Aorta (tissue), 5 donors: ENCODE measurements at places on chromosomes 7 and 10.

GRCh38 chr7:23898619-23899018 lies 188.6 kb downstream of the STK31 start:
- DNase-seq: no peak

DNA sequence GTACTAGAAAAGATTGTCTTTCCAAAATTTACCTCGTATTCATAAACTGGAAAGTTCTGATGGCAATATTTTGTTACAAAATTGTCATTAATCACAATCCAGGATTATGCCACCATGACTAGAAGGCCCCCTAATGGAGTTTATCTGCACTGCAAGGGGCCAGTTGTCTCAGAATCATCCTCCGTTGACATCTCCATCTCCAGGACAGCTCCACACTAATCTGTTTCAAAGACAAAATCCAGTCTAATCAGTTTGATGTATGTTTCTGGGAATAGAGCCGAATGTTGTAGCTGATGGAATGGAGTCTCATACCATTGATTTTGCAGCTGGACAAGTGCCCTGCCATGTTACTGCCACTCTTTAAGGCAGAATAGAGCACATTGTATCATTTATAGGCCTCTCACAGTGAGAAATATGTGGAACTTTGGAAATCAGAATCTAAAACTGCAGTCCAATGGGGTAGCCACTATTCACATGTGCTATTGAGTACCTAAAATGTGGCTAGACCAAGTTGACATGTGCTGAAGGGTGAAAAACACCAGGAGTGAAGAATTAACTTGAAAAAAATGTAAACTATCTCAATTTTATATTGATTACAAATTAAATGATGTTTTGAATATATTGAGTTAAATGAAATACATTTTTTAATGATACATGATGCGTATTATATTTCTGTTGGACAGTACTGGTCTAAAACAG lies 38.3 kb upstream of the TOMM7 start:
- no peak for DNase-seq

DNA sequence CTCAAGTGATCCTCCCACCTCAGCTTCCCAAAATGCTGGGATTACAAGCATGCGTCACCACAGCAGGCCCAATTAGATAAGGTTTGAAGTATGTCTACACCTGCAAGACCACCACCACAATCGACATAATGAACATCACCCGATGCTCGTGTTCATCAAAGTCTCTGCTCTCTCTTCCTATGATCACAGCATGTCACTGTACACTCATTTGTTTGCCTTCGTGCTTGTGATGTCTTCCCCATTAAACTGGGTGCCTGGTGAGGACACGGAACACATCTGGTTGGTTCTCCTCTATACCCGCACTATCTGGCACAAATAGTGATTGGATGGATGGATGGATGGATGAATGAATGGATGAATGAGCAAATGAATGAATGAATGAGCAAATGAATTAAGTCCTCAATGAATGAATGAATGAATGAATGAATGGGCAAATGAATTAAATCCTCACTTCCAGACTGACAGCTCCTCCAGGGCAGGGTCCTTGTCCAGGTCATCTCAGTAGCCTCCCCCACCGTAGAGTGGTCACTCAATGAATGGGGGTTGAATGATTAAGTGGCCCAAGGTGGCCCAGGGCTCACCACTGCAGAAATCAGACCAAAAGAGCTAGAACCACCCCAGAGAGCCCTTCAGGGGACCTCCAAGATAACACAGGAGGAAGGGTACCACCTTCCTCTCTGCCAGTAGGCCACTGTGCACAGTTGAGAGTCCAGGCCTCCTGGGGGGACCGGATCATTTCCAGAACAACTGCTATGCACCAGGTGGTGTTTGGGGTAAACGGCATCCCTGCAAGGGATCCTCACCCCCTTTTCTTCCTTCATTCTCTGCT lies 101.9 kb upstream of the TNRC18 start:
- DNase-seq: no peak

DNA sequence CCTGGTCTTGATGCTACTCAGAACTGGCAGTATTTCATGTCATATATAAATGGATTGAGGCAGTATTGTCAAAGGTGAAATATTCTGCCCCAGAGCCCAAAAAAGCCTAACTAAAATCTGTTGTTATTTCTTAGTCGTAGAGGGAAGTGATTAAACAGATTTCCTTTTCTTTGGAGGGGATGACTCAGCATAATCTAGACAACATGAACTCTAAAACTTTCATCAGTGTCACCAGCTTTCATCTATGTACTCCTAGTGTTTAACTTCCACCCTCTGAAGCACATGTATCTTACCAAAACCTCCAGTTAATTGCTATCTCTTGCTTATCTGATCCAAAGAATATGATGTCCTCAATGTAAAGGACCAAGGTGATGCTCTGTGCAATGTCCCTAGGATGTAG lies 97.1 kb upstream of the ARID5B start:
- no peak for DNase-seq

DNA sequence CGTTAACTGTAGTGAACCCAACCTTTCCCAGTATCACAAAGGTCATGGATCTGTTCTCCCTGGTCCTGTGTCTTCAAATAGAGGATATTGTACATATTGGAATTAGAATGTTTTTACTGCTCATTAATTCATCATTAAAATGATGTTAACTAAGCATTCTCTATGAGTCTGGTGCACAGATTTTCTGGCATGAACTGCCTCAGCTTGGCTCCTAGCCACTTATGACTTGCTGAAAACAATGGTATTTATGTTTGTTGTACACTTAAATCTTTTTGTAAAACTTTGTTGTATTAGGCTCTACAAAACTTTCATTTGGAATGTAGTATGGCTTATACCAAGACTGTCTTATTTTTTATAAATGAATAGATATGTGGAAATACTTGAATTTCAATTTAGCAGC lies 329.4 kb downstream of the TFEC start:
- no peak for DNase-seq

GRCh38 chr7:75813084-75813483 lies 522 bp downstream of the CCL24 start:
- no peak for DNase-seq

GRCh38 chr10:30840395-30841050 lies 191.1 kb downstream of the ZNF438 start:
- DNase-seq: no peak

- DNase-seq: no peak
These were observed 110.8 kb downstream of the REEP3 start for GRCh38 chr10:63631991-63632390.

DNA sequence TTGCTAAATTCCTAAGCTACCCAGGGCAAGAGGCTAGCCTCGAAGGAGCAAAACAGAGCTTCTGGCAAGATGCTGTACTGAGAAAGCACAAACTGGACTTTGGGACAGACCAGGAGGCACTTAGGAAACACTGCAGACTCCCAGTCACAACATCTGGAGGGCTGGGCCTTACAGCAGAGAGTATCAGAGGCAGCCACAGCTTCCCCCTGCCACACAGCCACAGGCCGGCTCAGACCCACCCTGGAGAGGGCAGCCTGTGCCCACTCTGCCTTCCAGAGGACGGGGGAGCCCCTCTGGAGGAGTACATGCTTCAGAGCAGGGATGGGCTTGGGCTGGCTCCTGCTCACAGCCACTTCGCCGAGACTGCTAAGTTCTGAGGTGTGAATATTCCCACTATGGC lies 17.4 kb downstream of the ESYT2 start:
- no peak for DNase-seq

DNA sequence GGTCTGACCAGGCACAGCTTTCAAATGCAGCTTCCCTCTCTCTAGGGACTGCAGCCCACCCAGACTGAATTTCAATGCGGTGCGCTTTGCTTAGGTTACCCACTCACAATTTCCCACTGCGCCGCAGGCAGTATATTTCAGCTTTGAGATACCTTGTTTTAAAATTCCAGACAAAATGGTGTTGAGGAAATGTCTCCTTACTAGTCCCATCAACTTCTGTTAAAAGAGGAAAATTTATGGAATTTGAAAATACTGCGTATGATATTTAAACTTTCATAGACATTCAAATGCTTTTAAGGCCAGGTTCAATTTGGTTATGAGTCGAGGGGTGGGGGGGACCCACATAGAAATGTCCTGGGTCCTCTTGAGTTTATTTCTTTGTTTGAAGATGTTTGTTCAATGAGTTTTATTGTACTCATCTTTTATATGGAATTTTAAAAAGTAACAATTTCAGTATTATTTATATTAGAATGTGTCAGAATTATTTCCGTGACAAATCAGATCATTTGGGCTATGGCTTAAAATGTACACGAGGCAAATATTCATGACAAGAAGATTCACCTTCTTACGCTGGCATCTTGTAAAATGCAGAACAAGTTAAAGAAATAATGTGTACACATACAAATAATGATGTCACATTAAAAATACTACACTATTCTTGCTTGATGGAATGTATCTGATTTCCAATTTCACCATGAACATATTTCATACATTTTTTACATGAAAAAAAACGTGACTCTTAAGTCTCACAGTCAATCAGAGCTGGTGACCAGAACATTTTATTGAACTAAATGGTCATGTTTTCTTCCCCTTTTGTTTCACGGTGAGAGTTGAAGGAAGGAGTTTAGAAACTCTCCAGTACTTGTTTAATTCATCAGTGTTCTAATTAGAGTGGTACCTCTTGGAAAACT lies 1.3 kb downstream of the IKZF1 start:
- DNase-seq: no peak

- DNase-seq: no peak
These were observed 52.3 kb upstream of the SEMA3D start for GRCh38 chr7:85239109-85239508.

DNA sequence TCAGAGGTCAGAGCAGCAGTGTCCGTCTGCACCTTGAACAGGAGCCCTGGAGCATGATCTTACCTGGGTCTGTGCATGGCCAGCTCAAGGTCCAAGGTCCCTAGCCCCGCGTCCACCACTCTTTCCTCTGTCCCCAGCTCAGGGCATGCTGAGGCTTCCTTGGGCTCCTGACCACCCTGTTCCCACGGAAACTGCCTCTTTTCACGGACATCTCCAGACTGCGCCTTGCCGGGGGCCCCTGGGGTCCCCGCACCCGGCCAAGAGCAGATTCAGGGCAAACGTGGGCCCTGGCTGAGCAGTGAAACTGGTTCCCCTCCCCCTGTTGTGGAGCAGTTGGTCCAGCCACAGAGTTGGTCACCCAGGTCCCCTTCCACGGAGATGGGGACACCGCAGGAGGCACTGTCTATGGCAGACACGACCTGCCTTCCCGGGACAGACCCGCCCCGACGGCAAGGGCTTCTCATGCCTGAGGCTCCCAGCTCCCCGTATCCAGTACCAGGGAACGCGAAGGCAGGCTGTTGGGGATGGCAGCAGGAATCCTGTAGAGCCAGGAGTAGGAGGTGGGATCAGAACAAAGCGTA lies 217.4 kb upstream of the PPP2R2D start:
- DNase-seq: peak; percentile 38

- no peak for DNase-seq
These were observed 70.9 kb upstream of the COL1A2 start for GRCh38 chr7:94323844-94324243.

DNA sequence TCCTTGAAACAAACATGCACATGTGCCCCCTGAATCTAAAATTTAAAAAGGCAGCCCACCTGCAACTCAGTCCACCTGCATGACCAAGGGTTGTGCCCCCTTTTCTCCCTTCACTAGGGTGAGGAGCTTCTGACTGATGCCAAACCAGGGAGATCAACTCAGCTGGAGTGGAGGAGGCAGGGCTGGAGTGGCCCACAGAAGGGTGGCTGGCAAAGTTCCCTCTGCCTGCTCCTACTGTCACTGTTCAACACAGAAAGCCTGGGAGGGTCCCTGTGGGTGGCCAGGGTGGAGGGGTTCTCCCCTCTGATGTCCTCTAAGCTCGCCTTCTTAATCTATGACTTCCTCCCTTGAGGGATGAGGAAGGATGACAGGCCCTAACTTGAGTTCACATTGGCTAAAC lies 55.7 kb upstream of the ANTXRL start:
- DNase-seq: peak; percentile 37

DNA sequence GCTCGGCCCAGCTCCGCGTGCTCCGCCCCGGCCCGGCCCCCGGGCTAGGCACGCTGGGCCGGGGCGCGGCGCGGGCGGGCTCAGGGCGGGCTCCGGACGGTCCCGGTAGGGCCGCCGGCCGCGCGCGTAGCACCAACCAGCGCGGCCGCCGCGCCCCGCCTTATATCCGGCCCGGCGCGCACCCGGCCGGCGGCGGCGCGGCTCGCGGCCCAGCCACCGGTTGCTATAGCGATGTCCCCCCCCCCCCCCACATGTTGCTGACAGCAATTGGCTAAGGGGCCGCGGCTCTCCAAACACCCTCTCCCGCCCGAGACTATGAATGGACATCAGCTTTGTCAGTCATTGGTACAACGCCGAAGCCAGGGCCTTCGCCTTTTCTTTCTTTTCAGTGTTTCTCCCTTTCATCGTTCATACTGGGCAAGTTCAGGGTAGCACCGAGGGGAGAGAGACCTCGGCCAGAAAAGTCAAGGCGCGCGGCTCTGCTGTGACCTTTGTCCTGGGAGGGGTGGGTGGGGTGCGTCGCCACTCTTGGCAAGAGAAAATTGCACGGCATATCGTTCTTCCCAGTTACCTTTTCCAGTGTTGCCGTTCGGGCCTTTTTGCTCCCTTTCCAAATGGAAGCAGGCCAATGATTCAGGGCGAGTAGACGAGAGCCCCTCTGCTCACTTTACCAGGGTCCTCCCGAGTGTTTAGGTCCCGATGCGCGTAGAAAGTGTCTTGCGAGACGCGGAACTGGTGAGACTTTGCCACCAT lies 354.2 kb downstream of the DNAJB6 start:
- DNase-seq: peak; percentile 70

DNA sequence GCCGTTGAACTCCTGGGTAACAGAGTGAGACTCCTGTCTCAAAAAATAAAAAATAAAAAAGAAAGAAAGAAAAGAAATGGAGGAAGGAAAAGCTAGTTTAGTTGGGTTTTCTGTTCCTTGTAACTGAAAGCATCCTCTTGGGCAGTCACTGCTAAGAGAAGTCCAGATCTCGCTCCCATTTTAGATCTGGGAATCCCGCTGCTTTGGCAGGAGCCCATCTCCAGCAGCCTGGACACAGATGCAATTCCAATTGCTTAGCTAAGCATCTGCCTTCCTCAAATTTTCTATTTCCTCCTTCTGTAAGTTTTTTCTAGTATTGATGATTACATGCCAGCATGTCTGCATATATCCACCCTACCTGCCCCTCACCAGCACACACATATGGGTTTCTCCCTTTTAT lies 54.1 kb downstream of the DENND2A start:
- DNase-seq: no peak

DNA sequence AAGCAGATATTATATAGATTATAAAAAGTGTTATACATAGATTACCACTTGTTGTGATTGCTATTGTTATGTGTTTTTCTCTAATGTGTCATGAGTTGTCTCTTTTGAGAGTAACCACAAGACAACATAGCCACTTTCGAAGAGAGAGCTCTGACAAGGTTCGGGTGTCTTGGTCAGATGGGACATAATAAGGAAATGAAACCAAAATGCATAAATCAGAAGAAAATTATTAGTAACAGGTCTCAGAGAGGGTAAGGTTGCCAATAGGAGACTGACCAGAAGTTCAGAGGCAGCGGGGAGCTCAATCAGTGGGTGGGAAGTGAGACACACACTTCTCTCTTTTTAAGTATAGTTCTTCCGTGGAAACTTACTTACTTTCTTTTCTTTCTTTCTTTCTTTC lies 639.2 kb upstream of the POT1 start:
- no peak for DNase-seq
